Left ventricle myocardium inferior (tissue), 1 donor: ENCODE measurements at places on chromosomes 16 and 17.

DNA sequence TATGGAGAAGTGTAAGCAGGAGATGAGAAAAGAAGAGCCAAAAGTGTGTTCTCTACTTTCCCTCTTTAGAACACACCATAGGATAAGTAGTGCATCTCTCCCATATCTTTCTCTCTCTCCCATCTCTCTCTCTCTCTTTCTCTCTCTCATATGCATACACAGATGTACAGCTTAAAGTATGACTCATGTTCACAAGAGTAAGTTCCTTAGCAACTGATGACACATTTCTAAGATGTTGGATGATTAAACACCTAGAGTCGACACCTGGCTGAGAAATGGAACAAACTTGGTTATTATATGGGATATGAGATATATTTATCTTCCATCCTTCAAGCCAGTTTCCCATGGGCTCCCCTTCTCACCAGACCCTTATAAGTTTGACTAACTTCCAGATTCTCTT lies 113.5 kb downstream of the TMEM132E start:
- no peak for DNase-seq

DNA sequence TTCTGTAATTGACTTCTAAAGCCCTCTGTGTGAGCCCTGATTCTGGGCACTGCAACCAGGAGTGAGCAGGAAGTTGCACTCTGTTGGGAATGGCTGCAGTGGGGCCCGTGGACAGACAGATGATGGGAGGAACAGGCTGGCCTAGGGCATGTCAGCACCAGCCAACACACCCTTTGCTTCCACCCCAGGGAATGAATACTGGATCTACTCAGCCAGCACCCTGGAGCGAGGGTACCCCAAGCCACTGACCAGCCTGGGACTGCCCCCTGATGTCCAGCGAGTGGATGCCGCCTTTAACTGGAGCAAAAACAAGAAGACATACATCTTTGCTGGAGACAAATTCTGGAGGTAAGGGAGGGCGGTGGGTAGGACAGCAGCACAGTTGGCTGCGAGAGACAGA lies 10.8 kb upstream of the LPCAT2 start:
- DNase-seq, result no peak

GRCh38 chr17:49029801-49030200 lies 32.6 kb downstream of the IGF2BP1 start:
- DNase-seq, result no peak

DNA sequence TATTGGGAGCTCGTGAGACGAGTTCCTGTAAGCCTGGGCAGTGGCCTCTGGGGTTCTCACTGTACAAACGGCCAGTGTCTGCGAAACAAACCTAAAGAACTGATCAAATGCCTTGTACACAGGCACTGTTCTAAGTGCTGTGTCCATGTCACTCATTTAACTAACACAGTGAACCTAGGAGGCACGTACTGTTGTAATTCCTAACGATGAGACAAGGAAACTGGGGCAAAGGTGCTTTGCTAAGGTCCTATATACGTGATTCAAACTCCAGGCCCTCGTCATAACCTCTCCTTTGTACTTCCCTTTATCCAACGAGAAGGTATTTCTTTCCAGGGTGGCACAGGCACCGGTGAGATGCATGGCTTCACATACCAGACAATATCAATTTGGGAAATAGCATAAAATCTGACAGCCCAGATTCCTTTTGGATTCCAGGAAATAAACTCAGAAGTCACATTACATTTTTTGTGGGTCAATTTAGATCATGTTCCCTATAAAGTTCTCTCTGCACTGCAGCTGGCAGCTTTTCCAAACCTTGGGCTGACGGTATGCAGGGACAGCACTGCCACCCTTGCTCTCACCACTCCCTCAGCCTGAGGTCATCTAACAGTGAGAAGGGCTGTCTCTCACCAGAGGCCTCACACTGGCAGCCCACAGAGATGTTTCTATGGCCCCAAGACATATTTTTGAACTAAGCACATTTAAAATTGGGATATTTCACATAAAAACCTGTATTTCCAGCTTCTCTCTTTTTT lies 18.3 kb downstream of the GLYR1 start:
- peak; percentile 55 for DNase-seq

- no peak for DNase-seq
Observed at GRCh38 chr17:55090079-55090492, 121.5 kb downstream of the STXBP4 start.

- DNase-seq, result no peak
Observed at GRCh38 chr17:43380307-43380706, 18.5 kb upstream of the ARL4D start.
